Adrenal gland (tissue), 19 donors: ENCODE measurements at places on chromosomes 4 and X. TPM values are rescaled to one million over a fixed set of nuclear protein-coding genes. Genes with fewer than 3 reads are reported as not detected.
A peak's percentile ranks its signal among the peaks of the same experiment; 100 is the strongest.

GRCh38 chr4:116469582-116469981, 615.8 kb downstream of the TRAM1L1 start:
- DNase-seq = no peak

- no peak for DNase-seq
These were observed 51.4 kb downstream of the PROM1 start for GRCh38 chr4:16032396-16032770.

DNA sequence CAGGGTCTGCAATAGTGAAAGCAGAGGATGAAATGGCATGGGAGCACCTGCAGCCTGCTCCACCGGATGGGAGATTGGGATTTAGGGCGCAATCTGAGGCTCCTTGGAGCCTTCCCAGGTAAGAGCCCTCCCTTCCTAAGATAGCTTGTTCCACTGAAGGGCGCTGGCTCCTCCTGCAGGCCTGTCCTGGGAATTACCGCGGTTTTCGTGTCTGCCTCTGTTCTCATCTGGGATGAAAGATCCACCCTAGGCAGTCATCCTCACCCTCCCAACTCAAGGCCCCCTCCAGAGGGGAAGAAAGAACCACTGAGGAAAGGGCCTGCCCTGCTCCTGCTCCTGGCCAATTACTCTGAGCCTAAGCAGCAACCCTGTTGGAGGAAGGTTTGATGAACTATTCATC, 547.5 kb downstream of the SMARCA1 start:
- DNase-seq = peak; percentile 46

GRCh38 chr4:111046811-111047210, 423.9 kb upstream of the PITX2 start:
- DNase-seq = no peak

DNA sequence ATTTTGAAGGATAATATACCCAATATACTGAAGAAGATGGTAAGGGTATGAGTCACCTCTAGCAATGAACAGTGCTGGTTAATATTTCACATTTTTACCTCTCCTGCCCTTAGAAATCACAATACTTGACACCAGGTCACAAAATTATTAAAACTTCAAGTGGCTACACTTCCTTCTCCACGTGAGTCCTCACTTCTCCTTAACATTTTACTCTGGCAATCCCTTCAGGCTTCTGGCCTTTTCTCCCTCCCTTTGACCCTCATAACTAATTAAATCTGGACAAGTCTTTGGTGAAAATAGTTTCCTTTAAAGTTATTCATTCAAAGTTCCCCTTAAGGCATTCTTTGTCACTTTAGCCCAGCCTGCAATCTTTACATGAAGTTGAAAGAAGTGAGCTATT, 190.4 kb downstream of the UNC5C start:
- DNase-seq = no peak

GRCh38 chr4:39045827-39046221, 13.6 kb upstream of the TMEM156 start:
- no peak for DNase-seq

- no peak for DNase-seq
These were observed 91.9 kb downstream of the SEL1L3 start for GRCh38 chr4:25770847-25771246.

DNA sequence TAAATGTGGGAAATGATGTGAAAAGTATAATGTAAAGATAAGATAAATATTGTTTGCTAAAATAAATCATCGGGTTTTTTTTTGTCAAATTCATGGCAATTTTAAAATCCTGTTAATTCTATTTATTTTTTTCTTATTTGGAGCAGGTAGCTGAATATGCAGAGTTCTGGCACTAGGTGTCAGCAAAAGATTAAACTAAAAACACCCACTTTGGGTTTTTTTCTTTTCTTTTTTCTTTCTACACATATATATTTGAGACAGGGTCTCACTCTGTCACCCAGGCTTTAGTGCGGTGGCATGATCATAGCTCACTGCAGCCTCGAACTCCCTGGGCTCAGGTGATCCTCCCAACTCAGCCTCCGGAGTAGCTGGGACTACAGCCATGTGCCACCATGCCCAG, 6.9 kb upstream of the RAP2C start:
- no peak for DNase-seq

GRCh38 chr4:167614866-167615265, 380.6 kb upstream of the SPOCK3 start:
- DNase-seq = no peak

DNA sequence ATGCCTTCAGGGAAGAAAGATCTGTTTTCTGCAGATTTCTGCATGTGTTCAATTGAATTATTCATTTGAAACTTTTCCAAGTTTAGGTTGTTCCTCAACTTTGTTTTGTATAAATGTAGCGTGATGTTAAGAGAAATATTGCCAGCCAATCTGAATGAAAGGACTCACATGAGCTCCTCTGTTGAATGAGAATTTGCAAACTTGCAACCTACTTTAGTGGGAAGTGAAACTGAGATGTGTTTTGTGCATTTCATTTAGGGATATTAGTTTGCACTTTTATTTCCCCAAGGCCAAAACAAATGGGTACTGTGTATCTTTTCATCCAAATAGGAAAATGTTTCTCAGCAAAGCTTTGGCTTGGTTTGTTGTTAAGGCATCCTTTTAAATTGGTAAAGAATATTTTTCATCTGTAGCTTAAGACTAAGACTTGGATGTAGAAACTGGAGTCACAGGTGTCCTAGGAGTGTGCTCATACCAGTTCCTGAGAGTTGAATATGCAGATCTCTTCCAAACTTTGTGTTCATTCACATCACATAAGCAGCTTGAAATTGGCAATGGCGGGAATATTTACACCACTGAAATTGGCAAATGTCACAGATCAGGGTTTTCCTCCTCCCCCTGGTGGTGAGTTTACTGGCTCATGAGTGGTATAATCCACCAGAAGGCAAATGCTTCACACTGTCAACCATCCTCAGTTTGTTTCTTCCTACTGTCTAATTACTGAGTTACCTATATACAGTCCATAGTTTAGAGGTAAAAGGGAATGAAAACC, 193.6 kb upstream of the BANK1 start:
- DNase-seq = no peak

- DNase-seq = no peak
These were observed 160.9 kb downstream of the SMIM20 start for GRCh38 chr4:26074712-26075430.

GRCh38 chrX:139930916-139931645, 1.8 kb downstream of the ATP11C start:
- DNase-seq = peak; percentile 18

GRCh38 chrX:17459661-17460060, 84.7 kb downstream of the NHS start:
- DNase-seq = no peak

GRCh38 chrX:41236629-41237028, 97.3 kb upstream of the DDX3X start:
- DNase-seq = no peak

DNA sequence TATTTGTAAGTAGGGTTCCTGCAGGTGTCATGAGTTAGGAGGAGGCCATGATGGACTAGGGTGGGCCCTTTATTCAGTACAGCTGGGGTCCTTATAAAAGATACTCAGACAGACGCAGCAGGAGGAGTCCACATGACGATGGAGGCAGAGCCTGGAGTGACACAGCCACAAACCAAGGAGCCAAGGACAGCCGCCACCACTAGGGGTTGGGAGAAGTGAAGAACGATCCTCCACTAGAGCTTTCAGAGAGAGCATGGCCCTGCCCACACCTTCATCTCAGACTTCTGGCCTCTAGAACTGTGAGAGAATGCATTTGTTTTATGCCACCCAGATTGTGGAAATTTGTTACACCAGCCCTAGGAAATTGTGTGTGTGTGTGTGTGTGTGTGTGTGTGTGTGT, 31.1 kb downstream of the JAKMIP1 start:
- DNase-seq = no peak

GRCh38 chr4:78569306-78569821, 17.8 kb downstream of the ANXA3 start:
- no peak for DNase-seq

DNA sequence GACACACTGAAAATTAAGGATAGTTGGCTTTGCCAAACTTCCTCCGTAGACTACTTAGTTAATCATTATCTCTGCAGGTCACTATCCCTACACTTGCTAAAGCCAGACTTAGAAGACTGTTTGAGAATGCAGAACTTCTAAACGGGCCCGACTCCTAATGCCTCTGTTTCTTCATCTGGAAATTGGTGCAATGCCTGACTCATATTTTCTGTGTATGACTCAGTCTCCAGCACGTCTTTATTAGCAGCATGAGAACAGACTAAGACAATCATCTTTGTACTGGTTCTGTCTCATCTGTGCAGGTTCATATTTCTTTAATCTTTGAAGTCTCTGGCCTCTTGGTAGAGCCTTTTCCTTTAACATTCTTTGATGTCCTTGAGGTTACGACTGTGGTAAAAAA, 411.9 kb upstream of the ACTRT1 start:
- DNase-seq = no peak

DNA sequence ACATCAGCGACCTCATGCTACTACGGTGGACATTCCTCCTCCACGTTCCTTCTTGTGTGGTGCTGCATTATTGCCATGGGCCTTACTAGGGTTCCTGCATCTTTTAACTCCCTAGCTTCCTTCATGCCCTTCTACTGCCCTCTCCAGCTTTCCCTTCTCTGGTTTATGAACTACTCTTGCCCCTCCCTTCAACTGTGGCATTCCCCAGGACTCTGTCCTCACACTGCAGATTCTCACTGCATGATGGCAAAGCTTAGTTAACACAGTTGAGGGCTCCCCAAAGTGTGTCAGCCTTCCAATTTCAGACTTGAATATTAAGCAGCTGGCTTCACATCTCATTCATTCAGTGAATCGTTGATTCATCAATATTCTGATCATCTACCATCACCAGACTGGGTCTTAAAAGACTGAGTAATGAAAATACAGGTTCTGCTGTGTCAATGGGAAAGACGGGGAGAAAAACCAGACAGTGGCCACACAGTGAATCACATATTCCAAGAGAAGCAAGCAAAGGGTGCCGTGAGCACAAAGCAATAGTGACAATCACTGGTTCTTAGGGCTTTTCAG, 53.0 kb downstream of the ZFX start:
- no peak for DNase-seq

GRCh38 chr4:59540311-59540710, 1659.8 kb upstream of the ADGRL3 start:
- DNase-seq = no peak

DNA sequence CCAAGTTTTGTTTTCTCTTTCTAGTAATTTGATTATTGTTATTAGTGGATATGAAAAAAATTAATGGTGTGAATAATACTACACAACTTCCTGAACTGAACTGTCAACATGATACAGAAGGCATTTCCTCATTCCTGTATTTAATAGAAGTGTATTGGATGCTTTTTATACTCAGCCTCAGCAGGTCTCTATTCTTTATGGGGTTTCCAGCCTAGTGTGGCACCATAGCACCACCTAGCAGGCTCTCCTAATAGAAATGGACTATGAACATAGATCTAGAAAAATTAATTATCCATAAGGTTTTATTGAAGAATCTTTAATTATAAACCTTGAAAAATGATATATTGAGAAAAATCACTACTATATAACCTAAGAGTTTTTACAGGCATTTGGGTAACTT, 52.4 kb downstream of the GLRB start:
- DNase-seq = peak; percentile 53

DNA sequence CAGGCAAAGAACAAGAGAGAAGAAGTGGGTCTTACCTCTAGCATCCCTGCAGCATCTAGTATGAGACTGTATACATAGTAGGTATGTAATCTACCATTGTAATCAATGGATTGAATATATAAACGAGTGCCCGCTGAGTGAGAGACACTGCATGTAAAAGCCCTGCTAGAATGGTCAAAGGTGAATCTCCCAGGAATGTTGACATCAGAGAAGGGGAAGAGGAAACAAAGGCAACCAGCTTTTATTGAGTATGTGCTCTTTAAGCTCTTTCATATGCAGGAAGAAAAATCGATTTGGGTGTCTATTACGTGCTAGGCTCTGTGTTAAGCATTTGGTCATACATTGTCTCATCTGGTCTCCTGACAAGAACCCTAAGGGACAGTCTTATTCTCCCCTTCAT, 91.9 kb upstream of the KLHL13 start:
- no peak for DNase-seq

DNA sequence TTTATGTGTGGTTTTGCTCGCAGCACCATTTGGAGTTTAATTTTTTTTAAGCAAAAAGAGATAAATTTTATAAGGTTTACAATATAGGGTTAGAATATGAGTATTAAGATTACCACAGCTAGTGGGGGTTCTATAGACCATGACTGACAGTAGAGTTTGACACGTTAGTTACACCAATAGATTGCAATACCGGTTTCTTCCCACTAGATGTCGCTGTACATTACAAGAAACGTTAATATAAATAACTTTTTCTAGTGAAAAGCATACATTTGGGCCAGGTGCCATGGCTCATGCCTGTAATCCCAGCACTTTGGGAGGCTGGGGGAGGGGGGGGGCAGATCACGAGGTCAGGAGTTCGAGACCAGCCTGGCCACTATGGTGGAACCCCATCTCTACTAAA, 433.6 kb downstream of the MAGEB5 start:
- no peak for DNase-seq

GRCh38 chr4:74878323-74878722, 54.6 kb upstream of the PARM1 start:
- no peak for DNase-seq

- DNase-seq = no peak
These were observed 13.4 kb upstream of the NAF1 start for GRCh38 chr4:163180090-163180489.

- DNase-seq = no peak
These were observed 383 bp upstream of the TBC1D19 start for GRCh38 chr4:26583538-26583864.

- DNase-seq = peak; percentile 85
These were observed 41.2 kb downstream of the LONRF3 start for GRCh38 chrX:119015407-119016237.

DNA sequence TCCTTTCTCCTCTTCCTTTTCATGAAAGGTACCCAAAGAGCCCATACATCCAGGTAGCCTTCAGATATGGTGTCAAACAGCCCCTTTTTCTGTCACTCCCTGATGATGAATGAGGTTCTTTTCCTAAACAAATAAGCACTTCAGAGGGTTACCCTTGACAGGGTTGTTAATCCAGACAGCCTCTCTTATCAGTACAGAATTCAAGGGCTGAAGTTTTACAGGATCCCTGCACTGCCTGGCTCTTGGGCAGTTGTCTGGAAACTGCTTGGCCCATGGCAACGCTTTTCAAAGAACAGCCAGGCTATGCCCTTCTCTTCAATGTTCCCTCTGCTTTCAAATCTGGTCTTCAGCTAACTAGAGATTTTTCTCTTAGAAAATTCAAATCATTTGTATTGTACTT, 352.6 kb upstream of the FAM241A start:
- DNase-seq = no peak

Gene EIF2S3
- polyA plus RNA-seq = 50.3 TPM

Gene GRIA3
- 15.0 TPM for polyA plus RNA-seq

Gene SLIT2
- 19.5 TPM for polyA plus RNA-seq

Gene SOWAHB
- polyA plus RNA-seq = 0.17 TPM

Gene NKX3-2
- polyA plus RNA-seq = 0.13 TPM

Gene NALF2
- polyA plus RNA-seq = 0.77 TPM

Gene EDA2R
- polyA plus RNA-seq = 0.64 TPM

Gene AFF2
- polyA plus RNA-seq = 1.5 TPM

Gene SPANXN3
- polyA plus RNA-seq = not detected

Gene PDGFC
- polyA plus RNA-seq = 6.0 TPM

Gene HGFAC
- 0.64 TPM for polyA plus RNA-seq

Gene TAF7L
- 0.15 TPM for polyA plus RNA-seq
